ENCODE measurements at places on chromosomes 1 and 21.

DNA sequence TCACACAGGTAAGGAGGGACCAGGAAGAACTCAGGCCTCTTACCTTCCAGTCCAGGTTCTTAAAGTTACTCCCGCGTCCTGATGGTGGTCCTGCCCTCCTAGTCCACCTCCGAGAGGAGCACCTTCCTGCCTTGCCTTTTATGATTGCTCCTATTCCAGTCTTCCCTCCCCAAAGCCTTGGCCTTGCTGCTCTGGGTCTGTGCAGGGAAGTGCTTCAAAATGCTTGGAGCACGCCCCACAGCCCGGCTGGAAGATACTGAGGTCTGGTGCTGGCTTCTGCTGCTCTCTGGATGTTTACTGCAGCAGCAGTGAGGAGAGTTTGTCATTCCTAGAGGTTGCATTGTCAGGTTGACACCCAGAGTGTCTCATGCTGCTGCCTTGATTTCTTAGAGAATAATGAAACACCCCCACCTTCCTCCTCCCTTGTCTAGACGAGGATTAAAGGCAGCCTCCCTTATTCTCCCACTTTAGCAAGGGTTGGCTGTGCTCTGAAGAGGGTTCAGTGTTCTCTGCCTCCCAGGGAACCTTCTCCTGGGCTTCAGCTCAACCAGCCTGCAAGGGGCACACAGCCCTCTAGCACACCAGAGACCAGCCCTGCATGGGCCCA, 142.2 kb upstream of the CACNA1E start:
- DNase-seq, result no peak

- DNase-seq, result no peak
These were observed 93.2 kb downstream of the ARHGEF10L start for GRCh38 chr1:17632541-17633184.

- DNase-seq, result no peak
These were observed 13.8 kb downstream of the OLFML3 start for GRCh38 chr1:113993072-113993471.

- no peak for DNase-seq
These were observed 480 bp downstream of the CADM3 start for GRCh38 chr1:159171688-159172501.

Data from thyroid gland (tissue), 4 donors.